ENCODE measurements at places on chromosomes 7 and 10.

GRCh38 chr10:125407000-125407502 is 246.7 kb upstream of the CTBP2 start:
- no peak for DNase-seq

GRCh38 chr7:132381742-132382472 is 194.4 kb downstream of the PLXNA4 start:
- peak; percentile 54 for DNase-seq

DNA sequence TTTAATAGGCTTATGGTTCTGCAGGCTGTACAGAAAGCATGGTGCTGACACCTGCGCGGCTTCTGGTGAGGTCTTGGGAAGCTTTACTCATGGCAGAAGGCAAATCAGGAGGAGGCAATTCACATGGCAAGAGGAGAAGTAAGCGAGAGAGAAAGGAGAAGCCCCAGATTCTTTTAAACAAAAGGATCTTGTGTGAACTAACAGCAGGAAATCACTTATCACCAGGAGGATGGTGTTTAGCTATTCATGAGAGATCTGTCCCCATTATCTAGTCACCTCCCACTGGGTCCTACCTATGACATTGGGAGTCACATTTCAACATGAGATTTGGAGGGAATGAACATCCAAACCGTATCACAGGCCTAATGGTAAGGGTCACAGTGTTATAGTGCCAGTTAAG is 678.0 kb upstream of the KCND2 start:
- DNase-seq = no peak

- DNase-seq = no peak
These were observed 44.8 kb downstream of the PALS2 start for GRCh38 chr7:24617957-24618616.

DNA sequence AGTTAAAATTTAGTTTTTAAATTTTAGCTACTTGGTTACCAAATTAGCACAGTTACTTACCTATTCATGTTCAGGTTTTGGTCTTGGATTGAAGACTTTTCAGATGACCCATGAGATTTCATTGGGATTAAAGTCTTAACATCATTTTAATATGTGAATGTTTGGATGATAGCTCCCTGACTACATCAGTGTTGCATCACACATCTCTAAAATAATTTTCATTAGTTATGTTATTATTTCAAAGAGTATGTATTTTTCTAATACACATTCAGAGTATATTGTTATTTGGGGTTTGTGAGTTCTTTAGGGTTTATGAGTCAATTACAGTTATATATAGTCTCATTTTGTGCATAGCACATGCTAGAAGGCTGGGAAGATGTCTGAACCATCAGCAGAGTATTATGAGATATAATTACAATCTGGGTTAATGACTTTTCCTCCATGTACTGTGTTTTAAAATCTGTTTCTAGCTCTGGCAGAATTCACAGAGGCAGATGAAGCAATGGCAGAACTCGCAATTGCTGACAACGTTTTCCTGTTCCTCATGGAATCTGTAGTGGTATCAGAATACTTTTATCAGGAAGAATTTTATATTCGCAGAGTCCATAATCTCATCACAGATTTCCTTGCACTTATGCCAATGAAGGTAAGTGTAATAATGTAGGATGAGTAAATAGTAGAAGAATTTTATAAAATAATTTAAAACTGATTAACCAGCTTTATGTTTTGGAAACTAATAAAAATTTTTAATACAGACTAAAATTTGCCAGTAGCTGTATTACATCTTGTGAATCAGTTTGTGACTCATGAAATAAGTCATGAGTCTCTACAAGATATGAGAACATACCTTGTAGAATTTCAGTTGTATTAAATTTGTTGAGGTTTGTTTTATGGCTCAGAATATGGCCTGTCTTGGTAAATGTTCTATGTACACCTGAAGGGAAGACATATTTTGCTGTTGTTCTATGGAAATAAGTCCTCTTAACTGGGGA is 26.9 kb downstream of the NUP205 start:
- no peak for DNase-seq

DNA sequence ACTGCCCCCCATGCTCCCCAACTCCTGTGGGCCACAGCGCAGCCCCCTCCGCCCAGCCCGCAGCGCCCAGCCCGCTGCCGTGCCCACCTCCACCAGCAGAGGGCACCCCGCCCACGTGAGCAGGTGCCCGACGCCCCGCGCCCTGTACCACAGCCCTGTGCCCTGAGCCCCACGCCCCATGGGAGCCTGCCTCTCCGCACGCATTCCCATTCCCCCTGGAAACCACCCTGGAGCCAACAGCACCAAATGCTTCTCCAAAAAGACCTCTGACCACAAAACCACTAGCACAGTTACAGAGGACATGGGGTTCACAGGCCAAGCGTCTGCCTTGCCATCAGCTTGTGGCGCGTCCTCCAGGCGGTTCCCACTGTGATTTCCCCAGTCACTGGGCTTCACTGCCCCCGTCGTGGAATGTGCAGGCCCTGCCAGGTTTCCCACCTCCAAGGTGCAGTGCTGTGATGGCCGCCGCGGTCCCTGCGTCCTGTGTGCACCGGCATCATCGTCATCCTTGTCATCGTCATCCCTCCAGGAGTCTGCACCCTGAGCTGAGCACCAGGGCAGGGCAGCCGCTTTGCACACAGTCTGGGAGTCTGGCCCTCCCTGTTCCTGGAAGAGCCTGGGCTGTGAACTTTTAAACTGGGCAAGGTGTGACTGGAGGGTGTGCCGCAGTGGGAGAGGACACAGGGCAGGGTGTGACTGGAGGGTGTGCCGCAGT is 61.7 kb downstream of the PWWP2B start:
- DNase-seq = peak; percentile 57

GRCh38 chr7:73726083-73726466 is 6.6 kb upstream of the STX1A start:
- DNase-seq = no peak

GRCh38 chr10:122282909-122283308 is 11.8 kb downstream of the BTBD16 start:
- DNase-seq = no peak

DNA sequence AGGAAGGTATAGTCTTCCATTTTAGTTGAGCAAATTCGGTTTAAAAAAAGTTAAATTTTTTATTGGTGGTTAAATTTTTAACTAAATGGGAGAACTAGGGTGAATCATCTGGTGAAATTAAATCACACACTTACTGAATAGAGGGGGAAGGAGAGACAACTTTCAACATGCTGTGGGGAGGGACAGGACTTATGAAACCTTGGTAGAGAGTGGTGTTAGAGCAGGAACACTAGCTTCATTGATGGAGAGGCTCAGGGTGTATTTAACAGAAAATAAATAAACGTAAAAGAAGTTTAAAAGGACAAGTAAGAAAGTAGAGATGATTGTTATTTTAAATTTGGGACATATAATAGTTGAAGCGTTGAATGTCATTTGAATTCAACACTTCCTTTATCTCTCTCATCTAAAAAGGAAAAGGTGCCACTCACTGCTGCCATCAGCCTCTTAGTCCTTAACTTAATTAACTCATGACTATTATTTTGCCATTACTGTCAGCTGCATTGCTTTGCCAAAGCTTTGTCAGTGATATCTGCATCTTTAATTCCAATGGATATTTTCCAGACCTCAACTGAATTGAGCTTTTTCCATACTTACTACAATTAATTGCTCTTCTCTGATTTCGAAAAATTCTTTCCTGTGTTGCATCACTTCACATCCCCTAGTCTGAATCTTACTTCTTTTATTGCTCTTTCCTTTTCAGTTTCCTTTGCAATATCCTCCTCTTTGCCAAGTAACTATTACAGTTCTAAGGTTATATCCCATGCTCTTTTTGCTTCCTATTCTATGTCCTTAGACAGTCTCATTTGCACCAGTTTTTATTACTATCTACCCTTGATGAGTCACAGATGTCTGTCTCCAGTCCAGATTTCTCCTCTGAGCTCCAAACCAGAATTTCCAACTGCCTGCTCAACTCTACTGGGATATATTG is 71.7 kb downstream of the GNAT3 start:
- DNase-seq = peak; percentile 39

DNA sequence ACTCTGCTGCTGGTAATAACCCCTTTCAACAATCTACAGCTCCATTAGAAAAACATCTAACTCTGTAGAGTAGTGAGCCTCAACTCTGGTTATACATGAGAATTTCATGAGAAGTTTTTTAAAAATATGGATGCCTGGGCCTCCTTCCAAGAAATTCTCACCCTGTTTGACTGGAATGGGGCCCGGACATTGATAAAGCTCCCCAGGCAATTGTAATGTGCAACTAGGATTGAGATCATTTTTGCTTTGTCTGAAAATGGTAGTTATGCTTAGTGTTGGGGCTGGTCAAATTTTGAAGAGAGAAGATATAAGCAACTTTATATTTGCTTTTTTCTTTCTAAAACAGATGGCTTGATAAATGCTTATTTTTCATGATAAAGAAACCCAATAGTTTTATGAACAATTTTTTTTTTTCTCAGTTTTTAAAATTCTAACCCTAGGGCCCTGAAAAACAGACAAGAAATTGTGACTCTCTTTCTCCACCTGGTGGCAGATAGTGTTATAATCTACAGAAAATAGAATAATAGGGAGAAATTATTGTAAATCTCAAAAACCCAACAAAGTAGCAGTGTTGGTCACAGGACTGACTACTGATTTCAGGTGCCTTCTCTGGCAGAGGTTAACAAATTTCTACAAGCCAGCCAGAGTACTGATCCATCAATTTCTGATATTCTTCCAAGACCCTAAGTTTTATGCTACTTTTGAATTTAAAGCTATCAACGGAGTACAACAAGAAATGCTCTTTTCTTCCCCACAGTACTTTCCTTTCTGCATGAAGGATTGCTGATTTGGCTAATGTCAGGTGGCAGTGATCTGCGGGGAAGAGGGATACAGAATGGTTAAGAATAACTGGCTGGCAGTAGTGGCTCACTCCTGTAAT is 174.8 kb downstream of the DKK1 start:
- no peak for DNase-seq

- no peak for DNase-seq
These were observed 92.4 kb downstream of the WNT2 start for GRCh38 chr7:117230276-117231046.

DNA sequence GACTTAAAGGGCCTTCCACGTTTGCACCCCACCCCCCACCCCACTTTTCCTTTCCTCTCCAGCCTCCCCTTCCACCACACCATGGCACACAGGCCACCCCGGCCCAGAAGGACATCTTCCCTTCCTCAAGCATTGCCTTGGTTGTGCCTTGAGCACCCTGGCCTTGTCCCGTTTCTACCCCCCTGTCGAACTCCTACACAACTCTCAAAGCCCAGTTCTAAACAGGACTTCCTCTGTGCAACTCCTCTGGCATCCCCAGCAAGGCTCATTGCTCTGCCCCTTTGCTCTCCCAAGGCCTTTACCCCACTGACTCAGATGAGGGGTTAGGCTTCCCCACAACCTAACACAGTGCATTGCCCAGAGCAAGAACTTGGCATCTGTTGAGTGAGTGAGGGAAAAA is 136.1 kb downstream of the HERPUD2 start:
- no peak for DNase-seq
